ENCODE measurements at places on chromosomes 2 and 18.
A peak's percentile ranks its signal among the peaks of the same experiment; 100 is the strongest.

- DNase-seq: no peak
These were observed 99.7 kb upstream of the ODC1 start for GRCh38 chr2:10547663-10548376.

GRCh38 chr18:23479829-23480505 lies 23.3 kb upstream of the RMC1 start:
- no peak for DNase-seq

- DNase-seq: peak; percentile 74
These were observed 48.4 kb downstream of the TANK start for GRCh38 chr2:161208527-161209139.

DNA sequence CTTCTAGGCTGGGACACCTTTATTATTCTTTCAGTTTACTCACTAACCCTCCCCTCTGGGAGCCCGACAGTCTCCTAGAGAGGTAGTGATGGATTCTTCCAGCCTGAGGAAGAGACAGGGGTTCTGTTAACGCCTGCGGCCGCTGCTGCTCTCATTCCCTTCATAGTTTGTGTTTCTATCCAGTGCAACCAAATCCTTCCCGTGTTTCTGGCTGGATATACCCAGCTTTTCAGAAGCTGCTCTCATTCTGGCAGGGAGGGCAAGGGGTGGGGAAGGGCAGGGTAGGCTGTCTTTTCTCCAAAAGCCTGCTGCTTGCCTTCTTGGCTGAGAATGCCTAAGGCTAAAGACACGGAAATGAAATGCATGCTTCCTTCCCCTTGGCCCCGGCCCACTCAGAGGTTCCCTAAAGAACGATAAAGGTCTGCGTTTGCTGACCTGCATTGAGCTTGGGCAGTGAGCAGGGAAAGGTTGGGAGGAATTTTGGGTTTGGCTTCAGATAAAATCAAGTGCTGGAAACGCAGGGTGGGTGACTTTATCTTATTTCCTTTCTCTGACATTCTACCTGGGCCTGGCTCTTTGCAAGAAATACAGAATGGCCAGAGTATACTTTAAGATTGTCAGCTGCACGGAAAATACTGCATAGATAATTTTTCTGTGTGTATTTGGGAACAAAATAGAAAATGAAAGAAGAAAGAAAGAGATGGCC lies 390.9 kb downstream of the NBAS start:
- DNase-seq: peak; percentile 80

- no peak for DNase-seq
These were observed 35.5 kb downstream of the TMEFF2 start for GRCh38 chr2:192159208-192159607.

GRCh38 chr2:97788986-97789644 lies 75.7 kb downstream of the ZAP70 start:
- DNase-seq: no peak

DNA sequence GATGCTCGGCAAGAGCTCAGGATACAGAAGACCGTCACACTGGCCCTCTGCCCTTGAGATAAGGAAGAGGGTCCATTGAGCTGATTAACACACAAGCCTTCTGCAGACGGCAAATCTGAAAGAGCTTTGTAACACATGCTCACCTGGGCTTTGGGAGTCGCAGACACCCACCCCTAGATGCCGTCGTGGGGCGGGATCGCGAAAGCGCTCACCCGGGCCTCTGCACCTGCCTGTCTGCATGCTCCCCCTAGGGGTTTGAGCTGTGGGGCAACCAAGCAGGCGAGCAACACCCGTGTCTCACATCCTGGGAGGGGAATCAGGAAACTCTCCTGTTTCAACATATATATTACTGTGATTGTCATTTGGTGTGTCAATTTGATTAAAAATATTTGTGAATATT lies 99.8 kb upstream of the KCNH7 start:
- no peak for DNase-seq

DNA sequence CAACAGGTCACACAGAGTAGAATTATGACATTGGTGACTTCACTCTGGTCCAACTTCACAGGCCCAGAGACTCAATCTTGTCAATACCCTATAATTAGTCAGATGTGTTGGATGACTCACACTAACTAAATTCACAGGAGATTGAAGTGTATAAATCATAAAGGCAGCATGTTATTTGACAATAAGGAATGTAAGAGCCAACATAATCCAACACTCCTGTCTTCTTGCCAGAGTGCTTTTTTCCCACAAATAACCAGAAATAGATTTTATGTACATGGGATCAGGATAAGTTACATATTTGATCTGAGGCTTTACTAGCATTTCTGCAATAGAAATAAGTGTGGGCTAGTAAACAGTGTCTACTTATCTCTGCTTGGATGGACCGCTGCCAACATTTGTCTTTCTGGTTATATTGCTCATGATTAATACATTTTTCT lies 42.2 kb upstream of the ZSWIM2 start:
- peak; percentile 71 for DNase-seq

- no peak for DNase-seq
These were observed 164.8 kb downstream of the CCDC85A start for GRCh38 chr2:56348392-56349210.

DNA sequence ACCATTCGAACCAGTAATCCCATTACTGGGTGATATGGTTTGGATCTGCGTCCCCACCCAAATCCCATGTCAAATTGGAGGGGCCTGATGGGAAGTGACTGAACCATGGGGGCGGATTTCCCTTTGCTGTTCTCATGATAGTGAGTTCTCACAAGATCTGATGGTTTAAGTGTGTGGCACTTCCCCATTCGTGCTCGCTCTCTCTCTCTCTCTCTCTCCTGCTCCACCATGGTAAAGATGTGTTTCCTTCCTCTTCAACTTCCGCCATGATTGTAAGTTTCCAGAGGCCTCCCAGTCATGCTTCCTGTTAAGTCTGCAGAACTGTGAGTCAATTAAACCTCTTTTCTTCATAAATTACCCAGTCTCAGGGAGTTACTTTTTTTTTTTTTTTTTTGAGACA lies 62.6 kb downstream of the NBAS start:
- DNase-seq: no peak

DNA sequence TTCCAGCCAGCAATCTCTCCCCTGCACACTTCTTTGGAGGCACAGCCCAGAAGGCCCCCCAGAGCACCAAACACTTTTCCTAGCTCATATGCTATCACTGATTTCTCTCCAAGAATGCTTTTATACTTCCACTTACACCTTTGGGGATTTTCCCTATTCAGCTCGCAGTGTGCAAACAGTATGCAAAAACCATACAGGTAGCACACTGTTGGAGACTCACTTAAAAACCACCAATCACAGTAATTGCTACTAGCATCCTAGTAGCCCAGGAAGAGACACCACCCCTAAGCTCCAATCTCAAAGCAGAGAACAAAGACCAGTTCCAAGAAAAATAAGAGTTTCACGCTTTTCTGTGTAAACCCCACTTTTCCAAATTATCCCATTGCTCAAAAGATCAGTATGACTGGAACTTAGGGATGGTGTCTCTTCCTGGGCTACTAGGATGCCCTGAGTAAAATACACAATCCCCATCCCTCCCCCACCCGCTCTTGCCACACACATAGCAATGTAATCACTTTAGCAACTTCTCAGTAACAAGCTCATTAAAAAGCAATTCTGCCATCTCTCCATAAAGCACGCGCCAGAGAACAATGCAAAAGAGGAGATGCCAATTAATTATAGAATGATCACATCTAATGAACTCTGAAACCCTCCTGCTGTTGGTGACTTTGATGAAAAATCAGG lies 43.0 kb downstream of the KLF7 start:
- peak; percentile 35 for DNase-seq

DNA sequence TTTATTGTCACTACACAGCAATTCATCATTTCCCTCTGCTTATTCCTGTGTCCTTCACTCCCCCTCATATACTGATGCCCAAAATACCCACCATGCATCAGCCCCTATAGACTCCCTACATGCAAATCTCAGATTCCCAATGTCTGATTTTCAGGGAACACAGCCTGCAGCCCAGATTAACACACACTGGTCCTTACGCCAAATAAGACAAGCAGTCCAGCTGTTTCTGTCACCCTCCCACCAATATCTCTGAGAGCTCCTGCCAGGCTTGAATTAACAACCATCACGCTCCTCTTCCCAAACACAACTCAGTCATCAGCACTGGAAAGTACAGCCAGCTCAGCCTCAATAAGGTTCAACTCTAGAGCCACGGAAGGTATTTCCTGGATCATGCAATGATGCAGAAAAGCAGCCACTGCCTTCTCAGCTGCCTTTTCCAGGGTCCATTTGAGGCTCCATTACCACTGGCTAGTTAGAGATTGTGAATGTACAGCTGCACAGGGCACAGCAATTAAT lies 39.0 kb upstream of the SLC35F5 start:
- no peak for DNase-seq

DNA sequence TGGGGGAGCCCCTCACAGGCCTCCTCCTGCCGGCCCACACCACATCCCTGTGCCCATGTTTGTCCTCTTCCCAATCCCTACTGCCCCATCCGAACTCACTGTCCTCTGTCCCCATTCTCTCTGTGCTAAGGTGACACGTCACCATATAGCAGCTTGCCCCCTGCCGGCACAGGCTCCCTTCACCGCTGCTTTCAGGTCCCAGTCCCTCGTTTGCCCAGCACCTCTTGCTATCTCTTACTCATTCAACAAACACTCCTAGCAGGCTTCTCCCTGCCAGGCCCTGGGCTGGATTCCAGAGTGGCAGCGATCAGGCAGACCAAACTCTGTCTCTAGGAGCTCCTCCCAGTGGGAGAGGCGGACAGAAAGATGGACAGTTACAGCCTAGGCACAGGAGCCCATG lies 74.3 kb downstream of the TFCP2L1 start:
- no peak for DNase-seq

DNA sequence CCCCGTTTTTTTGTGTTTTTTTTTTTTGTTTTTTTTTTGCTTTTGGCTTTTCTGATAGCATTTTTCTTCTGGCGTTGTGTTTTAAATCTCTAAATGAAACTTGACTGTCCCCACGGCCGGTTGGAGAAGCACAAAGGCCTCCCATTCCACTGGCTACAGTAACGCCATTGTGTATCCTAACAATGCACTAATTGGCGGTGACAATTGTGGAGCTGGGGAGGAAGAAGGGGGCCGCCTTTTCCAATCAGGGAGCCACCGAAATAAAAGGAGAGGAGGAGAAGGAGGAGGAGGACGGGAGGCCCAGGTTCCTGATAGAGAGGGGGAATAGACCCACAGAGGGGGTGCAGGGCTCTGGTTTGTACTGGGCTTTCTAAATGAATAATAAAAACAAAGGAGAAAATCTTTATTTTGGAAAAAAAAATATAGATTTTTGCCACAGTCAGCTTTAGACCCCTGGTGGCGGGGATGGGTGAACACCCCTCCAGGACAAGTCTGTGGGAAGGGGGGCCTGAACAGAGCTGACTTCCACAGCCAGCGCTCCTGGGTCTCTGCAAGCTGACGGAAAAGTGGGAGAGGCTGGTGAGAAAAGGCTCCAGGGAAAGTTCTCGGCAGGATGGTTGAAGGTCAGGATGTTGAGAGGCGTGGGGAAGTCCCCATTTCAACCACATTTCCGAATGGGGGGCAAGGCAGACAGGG lies 43.7 kb upstream of the FZD5 start:
- DNase-seq: no peak

GRCh38 chr2:239131521-239131920 lies 269.3 kb downstream of the HDAC4 start:
- DNase-seq: no peak

DNA sequence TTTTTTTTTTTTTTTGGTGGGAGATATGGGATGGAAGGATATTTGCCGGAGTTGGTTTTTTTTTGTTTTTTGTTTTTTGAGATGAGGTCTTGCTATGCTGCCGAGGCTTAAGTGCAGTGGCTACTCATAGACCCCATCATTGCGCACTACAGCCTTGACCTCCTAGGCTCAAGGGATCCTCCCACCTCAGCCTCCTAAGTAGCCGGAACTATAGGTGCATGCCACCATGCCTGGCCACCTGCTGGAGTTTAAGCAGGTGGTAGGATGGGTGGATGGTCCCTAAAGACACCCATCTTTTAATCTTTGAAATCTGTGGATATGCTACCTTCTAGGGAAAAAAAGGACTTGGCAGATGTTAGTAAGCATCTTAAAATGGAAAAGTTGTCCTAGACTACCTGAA lies 169.8 kb downstream of the TGIF1 start:
- DNase-seq: no peak

DNA sequence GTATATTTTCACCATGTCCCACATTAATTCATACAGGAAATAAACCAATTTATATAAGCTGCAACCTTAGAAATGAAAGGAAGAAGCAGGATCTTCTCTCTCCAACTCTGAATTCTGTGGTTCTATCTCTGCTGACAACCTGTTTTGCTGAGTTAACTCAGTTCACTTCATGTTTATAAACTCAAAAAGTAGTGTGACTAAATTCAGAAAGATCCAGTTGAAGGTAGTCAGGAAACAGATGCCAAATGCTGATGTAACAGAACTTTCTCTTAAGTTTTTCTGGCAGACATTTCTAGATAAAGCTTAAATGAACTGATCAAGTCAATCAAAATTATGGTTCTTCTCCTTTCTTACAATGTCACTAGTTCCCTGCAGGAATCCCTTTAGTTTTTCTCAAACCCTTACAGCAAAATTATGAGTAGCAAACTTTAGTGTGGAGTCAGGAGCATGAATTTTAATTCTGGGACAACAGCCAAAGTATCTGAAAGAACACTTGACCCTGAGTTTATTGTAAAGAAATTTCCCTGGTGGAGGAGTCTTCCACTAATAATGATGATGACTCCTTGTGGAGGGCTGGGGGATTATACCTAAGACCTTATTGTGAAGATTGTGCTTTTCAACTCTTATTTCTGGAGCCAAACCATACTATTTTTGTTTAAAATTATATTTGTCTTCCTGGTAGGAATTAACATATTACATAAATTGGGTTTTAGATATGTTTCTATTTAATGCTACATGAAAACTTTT lies 216.9 kb downstream of the MYO3B start:
- no peak for DNase-seq

DNA sequence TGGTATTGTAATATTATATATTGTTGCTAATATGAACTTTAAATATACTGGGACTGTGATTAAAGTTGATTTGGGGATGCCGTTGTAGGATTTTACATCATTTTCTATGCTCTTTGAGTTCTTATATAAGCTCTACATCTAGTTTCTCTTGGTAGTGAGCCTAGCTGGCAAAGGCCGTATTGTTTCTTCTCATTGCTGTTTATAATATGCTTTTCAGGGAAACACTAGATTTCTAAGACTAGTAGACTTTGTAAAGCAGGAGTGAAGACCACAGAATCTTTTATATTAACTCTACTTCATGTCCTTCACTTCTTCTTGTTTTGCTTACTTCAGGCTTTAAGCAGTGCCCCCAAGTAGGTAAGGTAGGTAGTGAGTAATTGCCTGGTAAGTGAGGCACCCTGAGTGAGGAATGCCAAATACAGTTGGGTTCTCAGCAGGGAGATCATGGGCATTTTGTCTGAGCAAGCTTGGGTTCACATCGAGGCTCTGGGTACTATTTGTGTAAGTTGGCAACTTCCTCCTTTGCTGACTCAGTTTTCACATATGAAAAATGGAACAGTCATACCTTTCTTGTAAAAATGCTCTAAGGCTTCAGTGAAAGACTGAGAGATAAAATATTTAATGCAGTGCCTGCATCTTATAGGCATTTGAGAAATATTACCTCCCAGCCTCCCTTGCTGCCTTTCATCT lies 96.4 kb downstream of the RNF144A start:
- DNase-seq: no peak

All from fibroblast of skin of abdomen (primary cell).